ENCODE measurements at places on chromosomes 5 and 9.

DNA sequence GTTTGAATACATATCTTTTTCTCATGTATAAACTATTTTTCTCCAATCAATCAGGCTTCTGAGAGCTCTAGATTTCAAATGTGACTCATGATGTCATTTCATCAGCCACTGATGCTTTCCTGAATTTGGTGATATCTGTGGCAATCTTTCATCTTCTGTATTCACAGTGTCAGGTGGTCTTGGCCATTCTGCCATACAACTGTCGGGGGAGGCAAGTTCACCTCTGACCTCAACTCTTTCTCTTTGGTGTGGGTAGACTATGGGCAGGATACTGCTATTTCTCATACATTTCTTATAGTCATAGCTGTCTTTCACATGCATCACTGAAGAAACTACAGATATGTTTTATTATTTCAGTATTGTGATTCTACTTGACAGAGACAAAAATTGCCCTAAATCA lies 414.1 kb upstream of the MEF2C start:
- no peak for DNase-seq

DNA sequence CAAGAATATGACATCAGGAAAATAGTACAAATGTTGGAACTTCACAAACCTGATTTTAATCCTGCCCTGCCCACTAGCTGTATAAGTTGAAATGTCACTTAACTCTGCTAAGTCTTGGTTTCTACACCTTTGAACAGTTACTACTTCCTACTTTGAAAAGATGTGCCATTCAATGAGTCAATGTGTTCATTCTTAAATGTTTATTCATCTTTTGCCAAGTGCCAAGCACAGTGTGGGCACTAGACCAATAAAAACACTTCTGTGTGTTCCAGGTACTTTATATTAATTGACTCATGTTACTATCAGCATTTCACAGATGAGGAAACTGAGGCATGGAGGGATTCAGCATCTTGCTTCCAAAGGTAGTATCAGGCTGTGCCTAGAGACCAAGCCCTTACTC lies 12.8 kb downstream of the PDCL start:
- DNase-seq: no peak

DNA sequence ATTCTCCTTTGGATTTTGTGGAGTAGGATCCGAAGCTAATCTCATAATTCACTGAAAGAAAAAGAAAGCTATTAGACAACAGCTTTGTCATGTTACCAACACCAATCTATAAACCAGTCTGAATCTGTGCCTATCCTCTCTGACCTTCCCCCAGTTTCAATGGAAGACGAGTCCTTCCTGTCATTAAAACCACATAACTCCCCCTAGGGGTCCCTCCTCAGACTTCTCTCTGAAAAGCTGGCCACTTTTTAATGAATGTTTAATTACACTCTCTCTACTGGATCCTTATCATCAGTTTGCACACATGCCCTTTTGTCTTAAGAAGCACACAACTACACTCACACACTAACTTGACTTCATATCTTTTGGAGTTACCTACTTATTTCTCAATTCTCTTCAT lies 98.0 kb upstream of the TSLP start:
- DNase-seq: no peak

DNA sequence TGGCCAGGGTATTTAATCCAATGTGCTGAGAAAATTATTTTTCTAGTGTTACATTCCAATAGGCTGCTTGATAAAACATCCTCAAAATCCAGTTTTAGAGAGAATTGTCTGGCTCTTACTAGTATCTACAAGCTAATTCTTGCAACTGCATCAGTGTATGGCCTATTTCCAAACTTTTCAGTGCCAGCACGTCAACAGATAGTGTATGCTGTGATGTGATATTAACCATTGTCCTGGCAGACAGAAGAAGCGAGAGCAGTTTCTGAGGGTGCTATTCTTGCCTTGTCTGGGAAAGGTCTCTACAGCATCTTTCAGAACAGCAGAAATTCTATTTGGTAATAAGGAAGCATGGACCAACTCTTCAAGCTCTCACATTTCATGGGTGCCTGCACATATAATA lies 174.2 kb upstream of the CDH12 start:
- DNase-seq: no peak

DNA sequence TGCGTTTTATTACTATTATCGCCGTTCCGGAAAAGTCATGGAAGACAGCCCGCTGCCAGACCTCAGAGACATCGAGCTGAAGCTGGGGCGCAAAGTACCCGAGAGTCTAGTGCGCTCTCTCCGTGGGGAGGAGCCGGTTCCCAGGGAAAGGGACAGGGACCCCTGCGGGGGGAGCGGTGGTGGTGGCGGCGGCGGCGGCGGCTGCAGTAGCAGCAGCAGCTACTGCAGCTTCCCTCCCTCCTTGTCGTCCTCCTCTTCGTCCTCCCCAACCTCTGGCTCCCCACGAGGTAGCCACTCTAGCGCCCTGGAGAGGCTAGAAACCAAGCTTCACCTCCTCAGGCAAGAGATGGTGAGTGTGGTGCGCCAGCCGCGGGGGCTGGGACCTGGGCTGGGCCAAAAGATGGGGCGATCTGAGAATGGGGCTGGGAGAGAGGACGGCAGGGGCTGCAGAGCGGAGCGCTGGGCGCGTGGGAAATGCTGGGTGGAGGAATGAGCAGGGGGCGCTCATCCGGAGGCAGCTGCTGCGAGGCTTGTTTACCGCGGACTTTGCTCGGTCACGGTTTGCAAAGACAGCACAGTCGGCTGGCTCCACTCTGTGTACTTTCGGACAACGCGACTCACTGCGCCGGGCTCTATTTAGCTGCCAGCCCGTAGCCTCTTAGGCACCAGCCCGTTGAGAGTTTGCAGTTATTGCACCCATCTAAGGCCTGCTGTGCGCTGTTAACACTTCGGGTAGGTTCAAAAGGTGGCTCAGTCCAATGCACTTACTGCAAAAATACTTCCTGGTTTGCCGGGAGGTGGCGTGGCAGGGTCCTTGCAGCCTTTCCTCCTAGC lies 1.1 kb downstream of the LURAP1L start:
- no peak for DNase-seq

GRCh38 chr9:109520475-109521132 lies 22.5 kb upstream of the PTPN3 start:
- no peak for DNase-seq

- DNase-seq: no peak
Observed at GRCh38 chr5:7324919-7325318, 71.0 kb upstream of the ADCY2 start.

- DNase-seq: no peak
Observed at GRCh38 chr5:102713278-102713677, 41.8 kb upstream of the PAM start.

GRCh38 chr5:16313761-16314160 lies 134.2 kb upstream of the MARCHF11 start:
- no peak for DNase-seq

GRCh38 chr9:133713150-133713959 lies 24.8 kb downstream of the SARDH start:
- DNase-seq: no peak

GRCh38 chr5:74625742-74626241 lies 14.7 kb downstream of the ENC1 start:
- DNase-seq: no peak

DNA sequence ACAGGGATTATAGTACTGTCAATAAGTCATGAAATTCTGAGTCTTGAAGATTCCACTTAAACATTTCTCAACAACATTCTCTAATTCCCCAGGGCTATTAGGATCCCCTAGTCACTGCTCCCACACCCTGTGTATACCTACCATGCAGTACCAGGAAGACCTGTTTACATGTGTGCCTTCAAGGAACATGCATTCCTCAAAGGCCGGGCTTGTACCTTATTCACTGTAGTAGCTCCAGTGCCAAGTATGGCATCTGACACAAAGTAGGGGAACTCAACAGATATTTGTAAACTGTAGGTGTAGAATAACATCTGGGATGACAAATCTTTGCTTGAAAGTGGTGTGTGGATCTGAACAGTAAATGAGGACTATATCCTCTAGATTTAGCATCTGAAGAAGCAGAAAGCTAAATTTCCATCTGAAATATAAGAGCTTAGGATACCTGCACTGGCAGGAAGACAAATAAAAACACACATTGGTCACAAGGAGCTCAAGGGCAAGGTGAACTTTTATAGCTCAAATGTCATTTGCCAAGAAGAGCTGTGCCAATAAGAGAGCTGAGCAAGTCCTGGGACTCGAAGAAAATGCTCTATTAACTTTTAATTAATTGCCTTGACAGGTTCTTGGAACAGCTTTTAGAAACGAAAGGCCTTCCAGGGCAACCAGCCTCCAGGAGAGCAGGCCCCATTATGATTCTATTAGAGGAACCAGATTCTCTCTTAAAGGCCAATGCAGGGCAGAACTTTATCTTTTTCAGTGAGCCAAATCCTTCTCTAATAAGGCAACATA lies 52.3 kb upstream of the MYOT start:
- DNase-seq: no peak

DNA sequence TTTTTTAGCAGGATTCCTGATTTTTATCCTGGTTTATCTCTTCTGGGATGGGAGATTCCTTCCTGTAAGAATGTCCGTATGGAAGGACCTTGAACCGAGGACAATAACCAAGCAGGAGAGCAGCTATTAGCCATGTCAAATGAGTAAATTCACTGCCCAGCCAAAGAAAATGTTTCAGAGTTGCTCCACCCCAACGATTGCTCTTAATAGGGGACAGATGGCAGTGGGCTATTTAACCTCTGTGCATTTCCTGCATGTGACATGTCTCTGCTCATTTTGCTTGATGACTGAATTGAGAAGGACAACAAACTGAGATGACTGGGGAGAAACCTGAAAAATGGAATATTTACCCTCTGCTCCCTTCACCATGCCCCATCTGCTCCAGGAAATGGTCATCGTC lies 479.9 kb upstream of the ZNF462 start:
- DNase-seq: no peak

GRCh38 chr5:172846677-172847076 lies 12.6 kb downstream of the ERGIC1 start:
- DNase-seq: no peak

DNA sequence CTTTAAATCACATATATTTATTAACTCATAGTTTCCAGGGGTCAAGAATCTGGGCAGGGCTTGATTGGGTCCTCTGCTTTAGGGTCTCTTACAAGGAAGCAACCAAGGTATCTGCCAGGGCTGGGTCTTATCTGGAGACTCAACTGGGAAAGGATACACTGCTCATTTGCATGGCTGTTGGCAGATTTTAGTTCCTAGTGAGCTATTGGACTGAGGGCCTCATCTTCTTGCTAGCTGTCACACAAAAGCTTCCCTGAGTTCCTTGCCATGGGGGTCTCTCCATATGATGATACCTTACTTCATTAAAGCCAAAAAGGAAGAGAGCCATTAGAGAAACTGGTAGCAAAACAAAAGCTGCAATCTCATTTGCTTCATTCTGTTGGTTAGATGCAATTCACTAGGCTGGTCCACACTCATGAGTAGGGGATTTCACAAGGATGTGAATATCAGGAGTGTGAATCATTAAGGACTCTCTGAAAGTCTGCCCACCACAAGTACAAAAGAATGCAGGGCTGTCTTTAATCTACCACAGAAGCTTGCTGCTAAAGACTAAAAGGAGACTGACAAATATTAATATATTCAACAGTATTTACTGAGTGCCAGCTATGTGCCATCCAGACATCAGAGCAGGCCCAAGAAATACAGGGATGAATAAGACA lies 42.0 kb upstream of the TIMD4 start:
- DNase-seq: no peak

- no peak for DNase-seq
Observed at GRCh38 chr9:127011772-127012171, 97.2 kb downstream of the RALGPS1 start.

DNA sequence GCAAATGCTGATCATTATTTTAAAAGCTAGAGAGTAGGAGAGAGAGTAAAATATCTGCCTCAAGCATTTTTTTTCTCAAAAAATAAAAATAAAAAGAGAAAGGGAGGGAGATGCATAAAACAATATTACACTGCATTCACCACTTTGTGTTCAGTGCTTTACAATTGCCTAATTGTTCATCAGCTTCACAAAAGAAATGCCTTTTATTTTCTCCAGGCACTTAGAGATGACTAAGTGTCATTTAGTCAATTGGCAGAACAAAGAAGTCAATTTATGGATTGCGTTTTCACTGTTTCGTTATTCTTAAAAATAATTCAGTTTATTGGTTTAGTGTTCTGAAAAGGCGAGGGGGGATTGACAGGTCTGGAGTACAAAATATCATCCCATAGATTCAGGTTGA lies 232.5 kb upstream of the CCNH start:
- DNase-seq: no peak

- no peak for DNase-seq
Observed at GRCh38 chr9:106779796-106780195, 83.2 kb upstream of the ZNF462 start.

DNA sequence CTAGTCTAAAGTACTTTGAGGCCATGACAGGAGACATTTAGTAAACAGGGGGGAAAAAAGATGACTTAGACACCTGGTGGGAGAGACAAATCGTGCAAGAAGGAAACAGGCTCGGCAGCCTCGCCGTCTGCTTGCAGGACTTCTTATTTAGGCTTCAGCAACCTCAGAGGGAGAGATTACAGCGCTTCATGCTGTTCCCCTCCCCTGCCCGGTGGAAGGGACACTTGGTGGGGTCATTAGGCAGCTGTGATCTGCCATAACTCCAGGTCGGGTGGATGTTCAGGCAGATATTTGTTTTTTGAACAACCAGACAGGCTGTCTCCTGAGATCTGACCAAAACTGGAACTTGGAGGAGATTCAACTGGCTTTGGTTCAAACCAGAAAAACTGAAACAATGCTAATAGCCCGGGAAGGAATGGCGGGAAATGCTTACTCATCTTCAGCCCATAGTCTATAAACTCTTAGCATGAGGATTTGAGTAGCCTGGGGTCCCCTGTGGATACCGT lies 38.1 kb upstream of the CD180 start:
- DNase-seq: no peak

DNA sequence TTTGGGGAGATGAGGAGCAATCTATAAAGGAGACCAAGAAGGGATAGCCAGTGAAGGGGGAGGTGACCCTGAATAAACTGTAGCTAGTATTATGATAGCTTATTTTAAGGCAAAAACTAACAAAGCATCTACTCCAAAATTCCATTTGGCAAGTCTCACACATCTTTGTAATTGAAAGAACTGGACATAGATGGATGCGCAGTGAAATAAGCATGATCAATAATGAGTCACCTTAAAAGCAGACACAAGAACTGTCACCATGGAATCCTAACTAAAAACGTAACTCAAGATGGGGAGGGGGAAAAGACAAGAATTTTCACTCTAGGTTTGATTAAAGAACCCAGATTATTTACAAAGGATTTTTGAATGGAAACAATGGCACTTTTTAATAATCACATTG lies 164.5 kb downstream of the MED27 start:
- DNase-seq: no peak
